H1 (cell line): ENCODE measurements at places on chromosomes 2 and 18. TPM values are rescaled to one million over a fixed set of nuclear protein-coding genes. Genes with fewer than 3 reads are reported as not detected.

Gene CXCR1
- polyA plus RNA-seq = not detected in 2 replicates

Gene SERPINB13
- polyA plus RNA-seq = not detected in 2 replicates

Gene GAREM1
- polyA plus RNA-seq = 3.6 and 3.9 TPM in 2 replicates

Gene LTBP1
- 14.0 and 15.4 TPM in 2 replicates for polyA plus RNA-seq

Gene CYBRD1
- 9.2 and 10.7 TPM in 2 replicates for polyA plus RNA-seq

Gene ANKRD62
- not detected in 2 replicates for polyA plus RNA-seq

Gene RFX8
- polyA plus RNA-seq = 0.57 and 0.97 TPM in 2 replicates

Gene GTF2A1L
- 0.18 and 0.20 TPM in 2 replicates for polyA plus RNA-seq

Gene FEV
- polyA plus RNA-seq = not detected in 2 replicates
